ENCODE measurements at places on chromosomes 6 and 20. TPM values are rescaled to one million over a fixed set of nuclear protein-coding genes. Genes with fewer than 3 reads are reported as not detected.

- no peaks in the 10 kb centered on the region for H3K36me3 ChIP-seq
- H3K4me1 ChIP-seq = no peaks in the 10 kb centered on the region
- DNase-seq = no peak
- H3K4me3 ChIP-seq = no peak overlapping the region
- H3K27me3 ChIP-seq = no peaks in the 10 kb centered on the region
- H3K27ac ChIP-seq = no peak overlapping the region
These were observed 156.9 kb downstream of the MAFB start for GRCh38 chr20:40532103-40532502.

- H3K27me3 ChIP-seq = no peaks in the 10 kb centered on the region
- H3K4me3 ChIP-seq = peak within 1 kb of the TSS; percentile 85
- peak; percentile 92 for DNase-seq
- H3K27ac ChIP-seq = peak within 1 kb of the TSS; percentile 85
- peaks cover 13% of the 10 kb centered on the region for H3K36me3 ChIP-seq
These were observed at the start of the genes PLAGL2 and POFUT1 for GRCh38 chr20:32207626-32208498. Gene PLAGL2, minus strand, starts transcription at chr20:32207743. Its CDS starts 5,565 bp downstream, at chr20:32202178. Gene POFUT1, plus strand, starts transcription at chr20:32207880. Its CDS starts 62 bp downstream, at chr20:32207942.

GRCh38 chr20:10573273-10573950, 100.4 kb downstream of the JAG1 start:
- DNase-seq = no peak
- H3K36me3 ChIP-seq = no peaks in the 10 kb centered on the region
- H3K27me3 ChIP-seq = no peaks in the 10 kb centered on the region
- H3K4me3 ChIP-seq = no peak overlapping the region
- H3K27ac ChIP-seq = no peak overlapping the region
- no peaks in the 10 kb centered on the region for H3K4me1 ChIP-seq

GRCh38 chr6:47674673-47675072, 23.7 kb upstream of the ADGRF4 start:
- no peaks in the 10 kb centered on the region for H3K4me1 ChIP-seq
- no peaks in the 10 kb centered on the region for H3K36me3 ChIP-seq
- H3K4me3 ChIP-seq = no peak overlapping the region
- no peak for DNase-seq

GRCh38 chr6:25217302-25217701, 61.9 kb upstream of the CARMIL1 start:
- peaks cover 3% of the 10 kb centered on the region for H3K4me1 ChIP-seq
- DNase-seq = no peak
- no peaks in the 10 kb centered on the region for H3K27me3 ChIP-seq
- no peaks in the 10 kb centered on the region for H3K36me3 ChIP-seq
- H3K27ac ChIP-seq = no peak overlapping the region

DNA sequence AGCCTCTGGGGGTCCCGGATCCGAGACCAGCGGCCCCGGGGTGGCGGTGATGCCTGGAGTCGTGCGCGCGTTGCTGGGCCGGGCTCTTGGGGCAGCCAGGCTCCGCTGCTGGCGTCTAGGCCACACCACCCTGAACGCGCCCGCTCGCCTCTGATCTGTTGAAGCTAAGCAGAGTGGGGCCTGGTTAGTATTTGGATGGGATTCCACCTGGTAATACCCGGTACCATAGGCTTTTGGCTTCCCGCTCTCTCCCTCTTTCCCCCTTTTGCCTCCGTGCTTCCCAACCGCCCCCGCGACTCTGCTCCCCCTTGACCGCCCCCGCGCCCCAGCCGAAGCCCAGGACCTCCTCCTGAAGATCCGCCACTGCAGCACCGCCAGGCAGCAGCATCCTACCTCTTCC, 1383.5 kb upstream of the DEFB115 start:
- H3K4me3 ChIP-seq = no peak overlapping the region
- no peaks in the 10 kb centered on the region for H3K27me3 ChIP-seq
- no peak overlapping the region for H3K27ac ChIP-seq

TMC2 gene
- not detected for total RNA-seq

GRCh38 chr20:36112112-36112511, 42.4 kb upstream of the EPB41L1 start:
- no peak overlapping the region for H3K27ac ChIP-seq
- no peaks in the 10 kb centered on the region for H3K36me3 ChIP-seq
- no peak overlapping the region for H3K4me3 ChIP-seq
- no peak for DNase-seq
- H3K27me3 ChIP-seq = no peaks in the 10 kb centered on the region

PAX1 gene
- not detected for total RNA-seq

- DNase-seq = no peak
- H3K4me3 ChIP-seq = no peak overlapping the region
- H3K27ac ChIP-seq = no peak overlapping the region
- H3K36me3 ChIP-seq = no peaks in the 10 kb centered on the region
These were observed 287.7 kb downstream of the GMDS start for GRCh38 chr6:1957746-1958145.

- no peak overlapping the region for H3K4me3 ChIP-seq
- peaks cover 19% of the 10 kb centered on the region for H3K4me1 ChIP-seq
- H3K36me3 ChIP-seq = no peaks in the 10 kb centered on the region
These were observed 1.0 kb downstream of the SIM1 start for GRCh38 chr6:100463630-100464161.

DNA sequence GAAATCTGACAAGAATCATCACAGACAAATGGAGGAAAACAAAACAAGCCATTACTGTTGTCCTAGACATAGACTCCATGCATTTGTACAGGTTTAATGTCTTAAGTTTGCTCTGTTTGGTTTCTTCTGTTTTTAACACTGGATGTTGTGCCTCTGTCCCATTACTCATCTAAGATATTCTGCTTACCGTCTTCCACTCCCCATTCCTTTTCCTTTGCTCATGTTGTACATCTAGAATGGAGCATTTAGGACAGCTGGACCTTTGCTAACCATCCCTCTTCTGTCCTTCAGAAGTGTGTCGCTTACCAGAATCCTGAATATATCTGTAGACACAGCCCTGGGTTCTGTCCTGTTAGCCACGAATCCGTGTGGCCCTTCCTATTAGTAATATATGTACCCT, 35.2 kb downstream of the RAB22A start:
- no peaks in the 10 kb centered on the region for H3K4me1 ChIP-seq
- no peaks in the 10 kb centered on the region for H3K27me3 ChIP-seq
- no peak overlapping the region for H3K27ac ChIP-seq
- H3K4me3 ChIP-seq = no peak overlapping the region
- no peak for DNase-seq

DNA sequence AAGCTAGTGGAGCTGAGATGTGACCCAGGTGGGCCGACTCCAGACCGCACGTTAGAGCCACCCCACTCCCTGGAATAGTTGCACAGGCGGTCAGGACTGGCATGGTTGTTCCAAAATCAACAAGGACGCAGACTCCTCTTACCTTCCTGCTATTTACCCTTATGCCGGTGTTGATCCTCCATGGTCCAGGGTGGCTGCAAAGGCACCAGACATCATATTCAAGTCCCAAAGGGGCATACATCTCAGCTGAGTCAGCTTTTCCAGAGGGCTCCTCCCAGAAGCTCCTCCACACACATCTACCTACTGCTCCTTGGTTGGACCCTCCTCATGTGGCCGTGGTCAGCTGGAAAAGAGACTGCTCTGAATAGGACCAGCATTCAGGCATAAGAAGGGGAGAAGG, 112.2 kb downstream of the SYCP2 start:
- H3K36me3 ChIP-seq = no peaks in the 10 kb centered on the region
- H3K27ac ChIP-seq = no peak overlapping the region
- H3K27me3 ChIP-seq = no peaks in the 10 kb centered on the region
- peak; percentile 17 for DNase-seq

DNA sequence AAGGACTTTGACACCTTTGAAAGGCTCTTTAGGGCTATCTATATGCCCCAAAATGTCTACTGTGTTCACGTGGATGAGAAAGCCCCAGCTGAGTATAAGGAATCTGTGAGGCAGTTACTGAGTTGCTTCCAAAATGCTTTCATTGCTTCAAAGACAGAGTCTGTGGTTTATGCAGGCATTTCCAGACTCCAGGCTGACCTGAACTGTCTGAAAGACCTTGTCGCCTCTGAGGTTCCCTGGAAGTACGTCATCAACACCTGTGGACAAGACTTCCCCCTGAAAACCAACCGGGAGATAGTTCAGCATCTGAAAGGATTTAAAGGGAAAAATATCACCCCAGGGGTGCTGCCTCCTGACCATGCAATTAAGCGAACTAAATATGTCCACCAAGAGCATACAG, 65.2 kb downstream of the GCNT2 start:
- H3K4me3 ChIP-seq = no peak overlapping the region
- H3K36me3 ChIP-seq = no peaks in the 10 kb centered on the region
- H3K27me3 ChIP-seq = no peaks in the 10 kb centered on the region
- peaks cover 19% of the 10 kb centered on the region for H3K4me1 ChIP-seq

PI3 gene
- not detected for total RNA-seq

CALHM6 gene
- total RNA-seq = 2.0 TPM

SLC17A4 gene
- total RNA-seq = 4.6 TPM

- no peaks in the 10 kb centered on the region for H3K36me3 ChIP-seq
- peaks cover 30% of the 10 kb centered on the region for H3K4me1 ChIP-seq
These were observed 2.9 kb downstream of the NRN1 start for GRCh38 chr6:6003621-6004366.

DNA sequence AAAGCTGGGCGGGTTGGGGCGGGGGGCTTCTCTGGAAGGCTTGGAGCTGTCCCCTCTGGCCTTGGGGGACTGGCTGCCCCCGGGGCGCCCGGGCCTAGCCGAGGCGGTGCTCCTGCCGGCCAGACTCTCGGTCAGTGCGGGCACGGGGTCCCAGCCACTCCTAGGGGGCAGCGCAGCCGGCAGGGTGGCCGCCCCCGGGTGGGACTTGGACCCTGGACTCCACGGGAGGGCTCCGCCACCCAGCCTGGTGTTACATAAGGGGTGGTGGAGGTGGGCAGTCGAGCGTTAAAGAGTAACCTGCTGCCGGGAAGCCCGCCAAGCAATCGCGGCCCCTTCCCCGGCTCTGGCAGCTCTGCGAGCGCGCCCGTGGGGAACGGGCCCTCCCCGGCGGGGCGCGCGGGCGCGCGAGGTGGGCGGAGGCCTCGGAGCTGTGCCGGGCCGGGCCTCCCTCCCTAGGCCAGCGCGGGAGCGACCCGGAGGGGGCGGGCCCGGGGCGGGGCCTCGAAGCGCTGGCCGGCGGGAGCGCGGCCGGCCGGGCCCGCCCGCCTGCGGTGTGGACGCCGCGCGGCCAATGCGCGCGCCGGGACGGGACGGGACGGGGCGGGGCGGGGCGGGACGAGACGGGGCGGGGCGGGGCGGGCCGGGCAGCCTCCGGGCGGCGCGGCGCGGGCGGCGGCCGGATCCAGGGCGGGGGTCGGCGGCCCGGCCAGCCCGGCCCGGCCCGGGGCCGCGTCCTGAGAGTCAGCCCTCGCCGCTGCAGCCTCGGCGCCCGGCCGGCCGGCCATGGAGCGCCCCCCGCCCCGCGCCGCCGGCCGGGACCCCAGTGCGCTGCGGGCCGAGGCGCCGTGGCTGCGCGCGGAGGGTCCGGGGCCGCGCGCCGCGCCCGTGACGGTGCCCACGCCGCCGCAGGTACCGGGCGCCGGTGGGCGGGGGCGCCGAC, at the start of gene SLC2A4RG:
TSS of gene SLC2A4RG (plus strand) at position 647 of the 940 bp plus-strand sequence. CDS start at position 784, 137 bp downstream.
- peak; percentile 84 for DNase-seq
- peak within 1 kb of the TSS; percentile 91 for H3K4me3 ChIP-seq
- H3K36me3 ChIP-seq = no peaks in the 10 kb centered on the region
- H3K27ac ChIP-seq = peak within 1 kb of the TSS; percentile 93
- peaks cover 44% of the 10 kb centered on the region for H3K4me1 ChIP-seq

DNA sequence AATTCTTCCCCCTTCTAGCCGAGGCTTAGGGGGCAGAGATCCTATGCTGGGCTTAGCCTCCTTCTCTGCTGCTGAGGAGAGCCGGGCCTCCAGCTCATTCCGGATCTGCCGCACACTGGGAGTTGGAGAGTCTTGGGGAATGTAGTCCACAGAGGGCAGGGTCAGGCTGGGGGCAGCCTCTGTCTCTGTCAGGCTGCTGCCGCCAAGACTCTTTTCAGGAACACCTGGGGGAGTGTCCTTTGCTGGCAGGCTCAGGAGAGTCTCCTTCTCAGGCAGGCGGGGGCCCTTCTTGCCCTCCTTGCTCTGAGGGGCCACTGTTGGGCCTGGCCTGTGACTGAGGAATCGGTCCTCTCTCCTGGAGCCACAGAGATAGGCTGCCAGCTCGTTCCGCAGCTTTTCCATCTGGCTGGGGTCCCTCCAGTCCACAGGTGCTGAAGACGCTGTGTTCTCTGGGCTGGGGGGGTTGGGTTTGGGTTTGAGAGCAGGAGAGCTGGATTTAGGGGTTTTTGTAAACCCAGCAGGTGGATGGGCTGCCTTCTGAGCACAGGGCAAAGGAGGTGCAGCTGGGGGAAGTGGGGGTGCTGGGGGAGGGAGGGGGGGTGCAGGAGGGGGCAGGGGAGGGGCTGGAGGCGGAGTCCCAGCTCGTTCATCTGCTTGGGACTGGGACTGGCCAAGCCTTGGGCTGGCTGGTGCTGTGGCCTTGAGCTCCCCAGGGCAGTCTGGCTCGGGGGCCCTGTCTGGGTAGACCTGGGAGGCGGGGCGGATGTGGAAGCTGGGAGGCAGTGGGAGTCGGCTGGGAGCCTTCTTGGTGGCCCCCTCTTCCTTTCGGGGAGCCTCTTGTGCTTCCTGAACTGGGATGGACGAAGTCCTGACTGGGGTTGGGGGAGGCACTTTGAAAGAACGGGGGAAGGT, 36.1 kb downstream of the C6orf132 start:
- no peak overlapping the region for H3K27ac ChIP-seq
- H3K36me3 ChIP-seq = no peaks in the 10 kb centered on the region
- H3K4me3 ChIP-seq = no peak overlapping the region
- no peaks in the 10 kb centered on the region for H3K27me3 ChIP-seq
- DNase-seq = no peak

GRCh38 chr6:56292505-56293181, 45.3 kb upstream of the COL21A1 start:
- H3K4me3 ChIP-seq = no peak overlapping the region
- no peak overlapping the region for H3K27ac ChIP-seq
- H3K4me1 ChIP-seq = no peaks in the 10 kb centered on the region
- no peak for DNase-seq
- no peaks in the 10 kb centered on the region for H3K36me3 ChIP-seq

GRCh38 chr6:135314543-135314942, 133.4 kb downstream of the MYB start:
- H3K27me3 ChIP-seq = no peaks in the 10 kb centered on the region
- peaks cover 2% of the 10 kb centered on the region for H3K36me3 ChIP-seq
- no peak overlapping the region for H3K4me3 ChIP-seq
- no peak overlapping the region for H3K27ac ChIP-seq

DNA sequence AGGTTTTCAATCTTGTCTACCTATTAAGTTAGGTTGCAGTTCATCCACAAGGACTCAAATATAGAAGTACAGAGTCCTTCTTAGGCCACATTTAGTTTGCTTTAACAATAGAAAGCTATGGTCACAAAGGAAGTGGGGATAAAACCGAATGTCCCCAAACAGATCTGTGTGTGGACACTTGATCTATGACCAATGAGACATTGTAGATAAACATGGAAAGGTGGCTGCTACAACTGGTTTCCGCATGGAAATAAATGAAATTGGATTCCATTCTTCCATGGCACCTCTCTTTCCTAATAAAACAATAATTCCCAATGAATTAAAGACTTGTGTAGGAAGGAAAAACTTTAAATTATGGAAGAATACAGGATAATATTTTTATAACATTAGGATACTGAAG, 20.4 kb upstream of the DOK5 start:
- no peaks in the 10 kb centered on the region for H3K27me3 ChIP-seq
- DNase-seq = no peak
- H3K4me1 ChIP-seq = no peaks in the 10 kb centered on the region
- H3K4me3 ChIP-seq = no peak overlapping the region
- no peaks in the 10 kb centered on the region for H3K36me3 ChIP-seq
- no peak overlapping the region for H3K27ac ChIP-seq
